ENCODE measurements at places on chromosomes 4 and X.

DNA sequence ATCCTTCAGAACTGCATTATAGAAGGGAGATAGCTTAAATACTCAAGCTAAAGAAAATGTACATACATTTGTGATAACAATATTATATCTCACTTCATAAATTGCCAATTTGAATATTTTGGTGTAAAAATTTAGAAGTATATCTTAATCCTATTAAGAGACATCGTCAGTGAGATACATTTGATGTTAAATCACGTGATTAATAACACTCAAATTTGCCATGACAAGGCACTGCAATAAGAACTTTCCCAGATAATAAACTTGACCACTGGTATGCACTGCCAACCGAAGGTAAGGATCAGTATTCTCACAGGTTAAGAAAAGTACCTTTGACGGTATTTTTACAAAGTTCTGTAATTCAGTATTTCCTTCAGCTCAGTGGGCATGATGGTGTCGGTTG is 764.7 kb upstream of the FRG1 start:
- no peak for DNase-seq

DNA sequence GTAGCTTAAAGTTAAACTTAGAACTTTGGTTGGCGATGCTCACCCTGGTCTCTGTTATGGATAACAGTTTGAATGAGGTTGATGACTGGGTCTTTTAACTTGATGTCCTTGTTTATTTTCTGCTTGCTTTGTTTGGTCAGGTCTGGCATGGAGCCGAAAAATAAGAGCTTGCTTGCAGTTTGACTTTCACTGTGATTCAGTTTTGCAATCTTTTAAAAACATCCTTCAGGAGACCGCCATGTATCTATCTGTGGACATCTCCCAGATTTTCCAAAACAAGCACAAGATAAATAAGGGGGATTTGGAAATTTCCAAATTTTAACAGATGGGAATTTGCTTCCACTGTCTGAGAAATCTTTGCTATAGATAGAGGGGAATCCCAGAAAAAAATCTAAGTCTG is 246.7 kb downstream of the PALLD start:
- no peak for DNase-seq

DNA sequence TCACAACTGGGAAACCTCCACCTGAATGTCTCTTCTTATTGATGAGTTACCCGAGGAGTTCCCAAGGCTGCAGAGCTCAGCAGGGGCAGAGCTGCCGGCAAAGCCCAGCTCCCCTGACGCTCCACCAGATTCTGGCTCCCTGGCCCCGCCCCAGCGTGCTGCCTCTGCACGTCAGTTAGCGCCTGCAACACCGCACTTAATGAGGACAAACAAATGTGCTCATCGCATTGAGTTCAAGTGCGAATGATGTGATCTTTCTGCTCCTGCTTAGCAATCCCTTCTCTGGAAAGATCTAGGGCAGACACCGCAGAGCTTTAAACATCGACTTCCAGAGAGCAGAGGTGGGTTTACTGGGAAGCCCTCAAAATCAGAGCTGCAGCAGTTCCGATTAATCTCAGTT is 55.5 kb upstream of the FBXW7 start:
- no peak for DNase-seq

GRCh38 chrX:107025545-107025944 is 25.5 kb upstream of the MORC4 start:
- DNase-seq = no peak

- no peak for DNase-seq
These were observed 106.3 kb downstream of the LINC00632 start for GRCh38 chrX:140815868-140816267.

- no peak for DNase-seq
These were observed 84.2 kb downstream of the BCOR start for GRCh38 chrX:40013266-40014195.

- no peak for DNase-seq
These were observed 33.8 kb downstream of the FGFRL1 start for GRCh38 chr4:1045193-1045594.

All from pulmonary artery endothelial cell (primary cell).